ENCODE measurements at places on chromosomes 1 and 21. TPM values are rescaled to one million over a fixed set of nuclear protein-coding genes. Genes with fewer than 3 reads are reported as not detected.

The LSM10 gene
- polyA plus RNA-seq, result 23.5 TPM

The ARHGEF10L gene
- 29.4 TPM for polyA plus RNA-seq

DNA sequence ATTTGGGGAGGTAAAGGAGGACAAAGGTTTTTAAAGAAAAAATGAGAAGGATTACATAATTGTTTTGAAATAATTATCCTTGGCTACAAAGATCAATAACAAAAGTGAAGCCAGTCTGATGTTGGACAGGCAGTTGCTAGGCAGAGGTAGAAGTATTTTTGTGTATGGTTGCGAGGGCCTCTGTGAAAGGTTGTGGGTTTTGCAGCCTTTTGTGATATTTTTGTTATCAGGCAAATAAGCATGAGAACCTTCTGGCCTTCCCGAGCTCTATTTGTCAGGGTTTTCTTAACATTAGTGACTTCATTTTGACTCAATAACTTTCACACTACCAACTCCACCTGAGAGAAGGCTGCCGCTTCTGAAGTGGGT is 39.2 kb downstream of the CAPN9 start:
- DNase-seq, result no peak

DNA sequence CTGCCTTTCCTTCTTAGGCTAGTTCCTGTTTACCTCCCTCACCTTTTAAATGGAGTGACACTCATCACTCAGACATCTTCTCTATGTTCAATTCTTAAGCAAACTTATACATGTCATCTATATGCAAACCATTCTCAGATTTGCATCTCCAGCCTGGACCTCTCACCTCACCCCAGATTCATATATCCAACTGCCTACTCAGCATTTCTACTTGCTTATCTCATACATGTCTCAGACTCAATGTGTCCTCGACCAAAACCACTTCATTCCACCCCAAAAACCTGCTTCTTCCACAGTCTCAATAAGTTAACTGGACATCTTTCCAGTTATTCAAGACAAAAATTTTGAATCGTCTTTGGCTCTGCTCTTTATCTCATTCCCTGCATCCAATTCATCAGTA is 62.6 kb downstream of the ERICH3 start:
- DNase-seq, result no peak

DNA sequence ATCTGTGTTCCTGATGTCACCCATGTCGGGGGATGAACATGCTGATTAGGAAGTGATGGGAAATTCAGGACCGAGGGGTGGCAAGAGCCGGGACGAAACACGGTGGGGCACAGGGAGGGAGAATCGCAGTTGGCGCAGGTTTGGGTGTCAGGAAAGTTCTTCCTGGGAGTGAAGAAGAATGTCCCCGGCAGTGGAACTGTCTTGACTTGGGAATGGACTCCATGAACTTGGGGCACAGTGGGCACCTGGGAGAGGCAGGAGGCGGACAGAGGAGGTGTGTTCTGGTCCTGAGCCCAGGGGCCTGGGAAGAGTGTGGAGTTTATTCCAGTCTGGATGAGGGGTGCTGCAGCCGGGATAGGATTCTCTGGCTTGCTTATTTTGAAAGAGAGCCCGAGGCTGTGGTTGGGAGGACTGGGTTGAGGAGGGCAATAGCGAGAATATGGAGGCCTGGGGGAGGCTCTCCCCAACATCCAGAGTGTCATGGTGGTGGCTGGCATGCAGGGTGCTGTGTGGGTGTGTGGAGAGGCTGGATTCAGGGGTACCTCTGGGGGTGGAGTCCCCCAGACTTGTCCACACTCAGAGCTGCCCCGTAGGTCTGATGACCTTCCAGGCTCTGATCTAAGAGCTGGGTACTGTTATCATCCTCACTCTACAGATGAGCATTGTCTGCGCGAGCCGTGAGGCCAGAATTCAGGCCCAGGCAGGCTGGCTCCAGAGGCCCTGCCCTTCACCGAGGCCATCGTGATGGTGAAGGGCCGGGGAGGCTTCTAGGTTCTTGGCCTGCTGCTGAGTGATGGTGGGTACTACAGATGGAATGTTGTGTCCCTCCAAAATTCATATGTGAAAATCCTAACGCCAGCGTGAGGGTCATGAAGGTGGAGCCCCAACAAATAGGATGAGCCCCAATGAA is 274.5 kb upstream of the C1orf174 start:
- no peak for DNase-seq

DNA sequence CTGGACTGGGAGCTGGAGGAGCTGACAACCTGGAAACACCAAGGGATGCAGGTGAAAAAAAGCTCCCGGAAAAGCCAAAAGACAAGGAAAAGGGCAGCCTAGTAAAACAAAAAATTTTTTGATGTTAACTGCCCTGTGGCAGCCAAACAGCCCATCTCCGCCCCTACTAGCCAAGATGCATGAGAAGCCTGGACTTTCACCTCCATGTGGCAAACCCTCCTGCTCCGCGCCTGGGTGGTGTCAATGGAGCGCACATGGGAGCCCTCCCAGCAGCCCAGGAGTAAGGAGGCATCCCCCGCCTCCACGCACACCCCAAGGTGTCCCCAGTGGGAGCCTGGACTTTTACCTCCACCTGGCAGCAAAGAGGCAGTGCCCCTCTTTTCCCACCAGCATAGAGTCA is 30.5 kb downstream of the LEMD1 start:
- DNase-seq, result no peak

GRCh38 chr1:151711044-151711800 is 5.4 kb downstream of the CELF3 start:
- no peak for DNase-seq

DNA sequence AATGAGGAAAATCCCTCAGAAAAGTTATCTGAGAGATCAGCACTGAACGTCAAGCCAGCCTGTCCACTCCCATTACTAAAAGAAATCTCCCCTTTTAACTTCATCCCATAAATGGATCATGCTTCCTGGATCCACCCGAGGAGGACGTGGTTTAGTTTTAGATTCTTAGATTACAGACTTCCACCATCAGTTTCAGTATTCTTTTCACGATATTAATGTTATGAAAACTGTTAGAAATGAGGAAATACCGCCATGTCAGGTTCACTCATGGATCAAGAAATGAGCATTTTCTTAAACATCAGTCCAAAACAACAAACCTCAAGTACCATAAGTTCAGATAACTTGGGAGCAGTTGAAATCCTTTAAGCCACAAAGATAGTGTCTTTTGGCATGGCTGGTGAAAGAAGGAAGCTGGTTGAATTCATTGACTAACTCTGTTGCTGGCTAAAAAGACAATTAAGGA is 49.8 kb downstream of the NFIA start:
- no peak for DNase-seq

- DNase-seq, result peak; percentile 61
Measured at GRCh38 chr1:184945029-184945428, 29.3 kb downstream of the NIBAN1 start.
